ENCODE measurements at places on chromosomes 4 and X.

DNA sequence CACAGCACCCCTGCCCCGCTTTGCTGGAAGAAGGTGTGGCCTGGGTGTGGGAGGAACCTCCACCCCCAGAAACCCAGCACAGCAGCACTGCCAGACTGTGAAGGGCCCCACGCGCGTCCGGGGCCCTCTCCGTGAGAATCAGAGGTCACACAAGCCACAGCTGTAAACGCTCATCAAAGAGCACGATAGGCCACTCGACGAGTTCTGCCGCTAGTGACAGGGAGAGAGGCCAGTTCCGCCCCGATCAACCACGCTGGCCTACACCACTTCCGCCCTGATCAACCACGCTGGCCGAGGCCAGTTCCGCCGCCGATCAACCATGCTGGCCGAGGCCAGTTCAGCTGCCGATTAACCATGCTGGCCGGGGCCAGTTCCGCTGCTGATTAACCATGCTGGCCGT lies 25.9 kb upstream of the ADRA2C start:
- no peaks in the 10 kb centered on the region for H3K4me1 ChIP-seq
- no peak overlapping the region for H3K27ac ChIP-seq
- no peak overlapping the region for H3K4me3 ChIP-seq
- no peak for DNase-seq
- no peaks in the 10 kb centered on the region for H3K36me3 ChIP-seq
- no peaks in the 10 kb centered on the region for H3K27me3 ChIP-seq

GRCh38 chr4:54092405-54093323 lies 7.3 kb upstream of the GSX2 start:
- peak overlapping the region; percentile 31 for H3K4me3 ChIP-seq
- DNase-seq: no peak
- peaks cover 4% of the 10 kb centered on the region for H3K4me1 ChIP-seq
- no peak overlapping the region for H3K27ac ChIP-seq
- H3K36me3 ChIP-seq: no peaks in the 10 kb centered on the region

- no peaks in the 10 kb centered on the region for H3K27me3 ChIP-seq
- H3K4me3 ChIP-seq: no peak overlapping the region
- H3K36me3 ChIP-seq: no peaks in the 10 kb centered on the region
- DNase-seq: no peak
- H3K4me1 ChIP-seq: no peaks in the 10 kb centered on the region
These were observed 31.7 kb upstream of the METAP1 start for GRCh38 chr4:98963538-98964433.

GRCh38 chrX:76184276-76184675 lies 11.4 kb downstream of the PBDC1 start:
- peaks cover 4% of the 10 kb centered on the region for H3K36me3 ChIP-seq
- no peak overlapping the region for H3K4me3 ChIP-seq
- H3K4me1 ChIP-seq: no peaks in the 10 kb centered on the region
- H3K27ac ChIP-seq: no peak overlapping the region
